ENCODE measurements at places on chromosomes 4 and X. TPM values are rescaled to one million over a fixed set of nuclear protein-coding genes. Genes with fewer than 3 reads are reported as not detected.
A peak's percentile ranks its signal among the peaks of the same experiment; 100 is the strongest.

GRCh38 chr4:180203349-180203748 lies 2039.9 kb upstream of the TENM3 start:
- DNase-seq, result no peak

GRCh38 chrX:154411981-154412340 lies 622 bp downstream of the TAFAZZIN start:
- DNase-seq, result no peak

MGARP gene
- total RNA-seq, result 0.63 TPM

DNA sequence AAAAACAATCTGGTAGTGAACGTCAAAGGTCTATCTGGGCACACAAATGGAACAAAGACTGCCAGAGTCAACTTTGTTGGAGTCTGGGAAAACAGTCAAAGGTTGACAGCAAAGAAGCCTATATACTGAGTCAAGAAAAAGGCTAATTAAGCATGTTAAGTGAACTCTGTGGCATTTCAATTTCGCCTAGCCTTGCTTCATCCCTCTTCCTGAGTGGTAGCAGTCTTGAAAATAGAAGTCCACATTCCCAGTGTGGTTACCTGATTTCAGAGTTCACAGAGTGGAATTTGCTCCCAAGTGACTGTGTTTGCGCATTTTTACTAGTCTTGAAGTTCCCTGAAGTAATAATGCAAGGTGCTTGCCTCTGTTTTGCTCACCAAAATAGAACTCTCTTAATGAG lies 760.0 kb downstream of the FSTL5 start:
- DNase-seq, result no peak

- DNase-seq, result peak; percentile 81
Observed at GRCh38 chr4:3369781-3370674, 71.7 kb upstream of the HGFAC start.

OPN1LW gene
- total RNA-seq, result not detected

DNA sequence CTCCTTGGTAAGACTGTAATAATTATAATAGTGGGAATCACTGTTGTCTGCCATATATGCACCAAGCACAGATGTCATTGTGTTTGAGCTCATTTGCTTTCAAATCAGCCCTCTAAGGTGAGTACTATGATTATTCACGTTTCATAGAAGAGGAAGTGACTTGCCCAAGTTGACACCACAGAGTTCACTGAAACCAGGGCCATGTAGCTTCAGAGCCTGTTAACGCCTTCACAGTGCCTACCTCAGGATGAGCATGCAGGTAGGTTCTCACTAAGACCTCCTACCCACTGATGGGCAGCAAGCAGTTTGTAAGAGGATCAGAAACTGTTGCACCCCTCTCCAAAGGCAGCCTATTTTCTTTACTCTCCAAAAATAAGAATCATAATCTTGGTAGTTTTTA lies 27.4 kb downstream of the TMPRSS11A start:
- DNase-seq, result no peak

DNA sequence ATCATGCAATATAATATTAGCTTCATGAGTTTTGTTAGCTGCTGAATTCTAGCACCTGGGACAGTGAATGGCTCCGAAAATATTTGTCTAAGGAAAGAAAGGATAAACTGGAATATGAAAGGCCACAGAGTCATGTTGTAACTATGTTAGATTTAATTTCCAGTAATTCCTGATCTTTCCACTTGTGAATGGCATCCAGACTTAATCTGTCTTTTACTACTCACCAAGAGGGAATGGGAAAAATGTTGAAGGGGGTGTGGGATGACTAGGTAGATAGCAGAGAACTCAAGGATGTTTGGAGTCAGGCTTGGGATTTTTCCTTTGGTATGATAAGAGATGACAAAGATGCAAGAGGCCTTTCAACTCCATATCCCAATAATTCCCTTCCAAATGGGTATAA lies 9.4 kb downstream of the ADH6 start:
- no peak for DNase-seq

DAPP1 gene
- 6.8 TPM for total RNA-seq

CYTL1 gene
- 1.00 TPM for total RNA-seq

SLC7A11 gene
- total RNA-seq, result 0.07 TPM

DNA sequence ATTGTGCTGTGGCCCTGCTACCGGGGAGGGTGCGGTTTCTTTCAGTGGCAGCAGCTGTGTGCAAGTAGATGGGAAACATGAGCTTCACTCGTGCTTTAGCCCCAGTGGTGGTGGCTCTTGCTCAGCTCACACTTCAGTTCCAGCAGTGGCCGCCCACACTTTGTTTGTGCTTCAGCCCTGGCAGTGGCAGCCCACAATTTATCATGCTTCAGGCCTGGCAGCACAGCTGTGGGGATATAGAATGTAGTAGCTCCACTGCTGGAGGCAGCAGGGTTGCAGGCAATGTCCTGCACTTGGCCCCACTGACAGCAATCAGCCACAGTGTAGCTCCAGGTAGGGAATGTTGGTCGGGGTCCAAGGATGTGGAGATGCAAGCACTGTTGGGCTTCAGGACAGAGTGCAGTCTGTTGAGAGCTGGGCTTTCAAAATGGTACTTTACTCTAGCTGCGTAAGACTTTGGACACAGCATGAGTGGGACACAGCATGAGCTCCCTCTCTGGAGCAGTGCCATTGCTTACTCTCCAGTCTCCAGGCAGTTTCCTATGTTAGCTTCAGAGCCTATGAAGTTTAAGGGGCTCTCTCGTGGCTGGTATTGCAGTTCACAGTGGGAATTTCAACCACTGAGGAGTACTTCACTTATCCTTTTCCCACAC lies 413.1 kb downstream of the PDGFC start:
- DNase-seq, result no peak

- no peak for DNase-seq
Observed at GRCh38 chr4:6767748-6768538, 14.6 kb upstream of the KIAA0232 start.

UGT2B15 gene
- total RNA-seq, result not detected

DNA sequence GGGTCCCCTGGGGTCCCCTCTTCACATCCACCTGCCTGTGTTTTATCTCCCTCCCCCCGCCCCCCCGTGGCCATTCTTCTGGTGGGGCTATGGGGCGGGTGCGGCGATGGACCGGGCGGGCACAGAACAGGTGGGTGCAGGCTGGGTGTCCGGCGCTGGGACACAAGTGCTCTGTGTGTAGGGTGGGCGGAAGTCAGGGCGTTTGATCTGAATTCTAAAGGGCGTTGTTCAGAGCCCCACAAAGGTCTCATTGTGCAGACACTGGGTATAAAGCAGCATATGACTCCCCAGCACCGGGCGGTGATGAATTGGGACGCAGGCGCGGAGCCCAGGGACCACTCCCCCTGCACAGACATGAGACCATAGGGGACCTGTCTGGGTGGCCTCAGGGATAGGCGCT lies at the start of gene GJB1:
Gene GJB1, plus strand, starts transcription at position 296 of the 400 bp plus-strand sequence. CDS start 484 bp downstream, outside the sequence.
- DNase-seq, result no peak

- DNase-seq, result no peak
Observed at GRCh38 chrX:68824152-68824433, 4.7 kb upstream of the EFNB1 start.

- DNase-seq, result peak; percentile 88
Observed at GRCh38 chr4:139651282-139652194, 14.1 kb upstream of the MGST2 start.

DNA sequence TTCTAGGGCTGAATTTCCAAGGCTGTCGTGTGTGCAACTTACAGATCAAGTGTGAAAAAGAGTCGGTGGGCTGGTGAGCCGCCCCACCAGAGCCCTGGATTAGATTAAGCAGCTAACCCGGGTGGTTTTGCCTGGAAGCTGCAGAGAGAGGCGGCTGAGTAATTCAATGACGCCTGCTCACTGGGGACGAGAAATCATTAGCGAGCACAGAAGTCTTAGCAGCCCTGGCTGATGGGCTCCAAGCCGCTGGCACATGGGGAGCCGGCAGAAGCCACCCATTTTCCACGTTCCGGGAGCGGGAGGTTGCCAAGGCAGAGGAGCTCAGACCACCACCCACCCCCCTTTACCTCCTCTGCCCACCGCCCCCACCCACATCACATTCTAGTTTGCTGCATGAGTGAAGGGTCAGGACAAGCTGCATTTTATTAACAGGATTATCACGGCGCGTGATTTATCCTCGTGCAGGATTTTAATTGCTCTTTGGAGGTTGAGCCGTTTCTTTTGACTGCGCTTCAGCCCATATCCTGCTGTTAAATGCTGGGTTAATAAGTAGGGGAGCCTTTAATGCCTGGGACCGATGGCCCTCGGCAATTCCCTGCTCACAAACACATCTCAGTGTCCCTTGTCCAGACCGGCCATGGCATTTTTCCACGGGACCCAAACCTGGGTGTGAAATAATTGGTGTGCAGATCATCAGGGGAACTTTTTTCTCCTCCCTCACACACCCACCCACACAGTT lies 19.1 kb downstream of the BCOR start:
- no peak for DNase-seq

DNA sequence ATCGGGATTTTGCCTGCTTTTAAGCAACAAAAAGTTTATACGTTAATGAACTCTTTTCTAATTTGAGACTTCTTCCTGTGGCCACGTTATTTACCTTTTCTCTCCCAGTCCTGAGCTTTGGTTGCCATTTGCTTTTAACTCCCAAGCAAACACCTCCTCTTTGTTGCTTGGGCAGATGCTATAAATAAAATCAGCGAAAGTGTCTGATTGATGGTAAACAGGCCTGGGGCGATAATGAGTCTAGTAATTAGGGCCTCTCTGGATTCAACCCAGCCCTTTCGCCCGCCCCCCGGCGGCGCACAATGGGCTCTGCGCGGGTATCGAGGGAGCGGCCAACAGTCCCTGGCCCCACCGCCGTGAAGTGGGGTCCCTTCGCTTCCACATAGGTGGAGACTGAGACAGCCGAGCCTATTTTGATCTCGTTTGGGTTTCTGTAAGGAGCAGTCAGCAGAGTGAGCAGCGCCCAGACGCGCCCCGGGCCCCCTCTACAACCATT lies 790 bp downstream of the CLGN start:
- no peak for DNase-seq

DGKK gene
- 8.8 TPM for total RNA-seq

GRCh38 chrX:20225488-20225833 lies 41.2 kb downstream of the RPS6KA3 start:
- no peak for DNase-seq

ODAPH gene
- not detected for total RNA-seq

FGFBP1 gene
- not detected for total RNA-seq

DNA sequence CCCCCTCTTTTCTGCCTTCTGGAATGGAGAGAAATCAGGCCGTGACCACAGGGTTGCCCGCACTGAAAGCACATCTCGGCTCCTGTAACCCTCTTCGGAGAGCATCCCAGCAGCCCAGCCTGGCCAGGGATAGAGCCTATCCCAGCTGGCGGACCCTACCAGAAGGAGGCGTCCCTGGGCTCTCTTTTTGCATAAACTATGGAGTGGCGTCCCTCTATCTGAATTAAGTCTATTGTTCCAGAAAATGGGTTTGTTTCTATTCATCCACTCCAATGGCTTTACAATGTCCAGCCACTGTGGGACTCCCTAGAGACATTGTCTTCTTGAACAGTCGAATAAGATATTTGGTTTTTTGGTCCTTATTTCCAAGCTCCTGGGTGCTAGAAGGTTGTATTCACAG lies 689 bp upstream of the NHSL2 start:
- no peak for DNase-seq

DNA sequence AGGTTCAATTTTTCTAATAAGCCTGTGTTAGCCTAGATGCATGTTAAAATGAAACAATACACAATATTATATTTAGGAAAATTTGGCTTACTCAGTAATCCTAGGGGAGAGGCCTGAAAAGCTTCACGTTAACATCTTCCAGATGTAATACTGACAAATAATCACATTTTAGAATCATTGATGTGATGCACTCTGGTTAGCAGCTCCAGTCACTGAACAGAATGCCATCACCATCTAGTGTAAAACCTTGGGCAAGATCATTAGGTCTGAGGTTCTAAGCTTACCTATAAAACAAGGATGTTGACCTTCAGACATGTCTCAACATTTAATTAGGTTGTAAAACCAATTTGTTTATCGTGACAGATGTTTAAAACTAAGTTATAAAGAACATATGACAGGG lies 1704.8 kb downstream of the STIM2 start:
- DNase-seq, result no peak

GRCh38 chr4:175787546-175787945 lies 24.5 kb downstream of the GPM6A start:
- no peak for DNase-seq

POLR2B gene
- total RNA-seq, result 110 TPM

TMEM129 gene
- total RNA-seq, result 18.2 TPM

Data from natural killer cell (primary cell).